ENCODE measurements at places on chromosomes 13 and 19.

- DNase-seq = peak; percentile 29
These were observed 239.2 kb upstream of the SLITRK1 start for GRCh38 chr13:84121456-84121855.

DNA sequence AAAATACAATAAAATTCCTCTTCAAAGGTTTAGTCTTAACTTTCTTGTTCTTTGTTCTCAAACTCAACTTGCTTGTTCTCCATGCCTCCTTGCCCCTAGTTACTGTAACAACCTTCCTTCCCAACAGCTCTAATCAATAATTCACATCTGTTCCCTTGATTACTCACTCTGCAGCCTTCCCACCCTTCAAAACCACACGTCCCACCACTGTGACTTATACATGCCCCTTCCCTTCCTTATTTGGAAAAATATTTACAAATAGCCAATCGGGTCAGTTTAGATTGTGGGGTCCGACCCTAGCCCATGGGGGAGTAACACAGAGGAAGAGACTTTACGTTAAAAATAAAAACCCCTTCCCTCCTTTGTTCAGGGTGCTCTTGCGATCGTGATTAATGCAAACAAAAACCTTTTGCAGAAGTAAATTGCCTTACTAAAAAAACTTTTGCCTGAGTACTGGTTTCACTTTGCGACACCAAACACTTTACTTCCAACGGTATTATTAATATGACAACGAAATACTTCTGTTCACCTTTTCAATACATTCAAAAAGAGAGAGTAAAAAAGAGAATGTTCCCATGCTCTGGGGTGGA is 512 bp upstream of the ZNF93 start:
- peak; percentile 68 for DNase-seq

DNA sequence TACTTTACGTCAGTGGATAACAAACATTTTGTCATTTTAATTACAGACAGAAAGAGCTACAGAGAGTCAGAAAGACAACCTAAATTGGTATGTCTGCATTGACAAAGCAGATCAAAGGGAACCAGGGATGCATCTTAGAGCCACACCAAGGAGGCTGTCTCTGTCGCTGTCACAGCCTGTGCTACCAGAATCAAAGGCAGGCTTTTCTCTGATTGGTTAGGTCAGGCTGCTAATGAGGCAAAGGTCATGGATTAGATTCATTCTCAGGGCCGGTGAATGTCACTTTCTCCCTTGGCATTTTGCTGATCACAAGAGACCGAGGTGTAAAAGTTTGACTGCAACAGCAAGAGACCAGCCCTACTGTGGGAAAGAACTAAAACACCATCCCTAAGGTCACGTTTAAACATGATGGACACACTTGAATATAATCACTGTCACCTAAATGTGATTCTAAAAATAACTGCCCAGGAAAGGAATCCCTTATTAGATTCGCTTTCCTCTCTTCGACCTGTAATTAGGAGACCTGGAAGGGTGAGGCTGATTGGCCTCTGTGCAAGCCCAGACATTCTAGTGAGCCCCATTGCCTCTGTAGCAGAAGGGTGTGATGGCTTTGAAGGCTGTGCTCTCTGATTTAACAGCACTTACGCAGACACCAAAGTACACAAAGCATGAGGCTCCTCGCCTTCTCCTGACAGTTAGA is 314.4 kb upstream of the NBEA start:
- peak; percentile 82 for DNase-seq

DNA sequence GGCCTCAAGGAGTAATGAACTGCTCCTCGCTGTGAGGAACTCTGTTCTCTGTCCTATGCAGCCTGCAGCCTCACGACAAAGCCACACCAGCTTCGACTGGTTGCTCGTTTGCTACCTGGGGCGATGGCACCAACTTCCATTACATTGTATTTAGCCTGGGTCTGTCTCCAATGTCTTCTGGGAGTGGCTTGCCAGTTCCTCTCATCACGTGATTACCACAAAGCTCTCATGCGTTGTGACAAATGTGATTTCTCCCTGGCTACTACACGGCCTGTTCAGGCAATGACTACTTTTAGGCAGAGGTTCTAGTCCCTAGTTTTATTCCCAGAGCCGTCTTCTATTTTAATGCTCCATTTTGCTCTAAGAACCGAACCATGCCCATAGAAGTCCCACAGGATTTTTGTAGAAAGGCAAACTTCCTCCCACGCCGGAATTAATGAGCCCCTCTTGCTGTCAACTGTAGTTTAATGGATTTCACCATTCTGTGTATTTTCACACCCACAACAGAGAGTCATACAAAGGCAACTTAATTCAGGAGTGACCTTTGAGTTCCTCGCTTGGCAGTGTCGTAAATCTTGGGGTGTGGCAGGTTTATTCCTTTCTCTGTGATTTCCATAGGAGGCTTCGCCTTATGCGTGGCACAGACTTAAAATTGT is 351.9 kb downstream of the EFNB2 start:
- peak; percentile 57 for DNase-seq

DNA sequence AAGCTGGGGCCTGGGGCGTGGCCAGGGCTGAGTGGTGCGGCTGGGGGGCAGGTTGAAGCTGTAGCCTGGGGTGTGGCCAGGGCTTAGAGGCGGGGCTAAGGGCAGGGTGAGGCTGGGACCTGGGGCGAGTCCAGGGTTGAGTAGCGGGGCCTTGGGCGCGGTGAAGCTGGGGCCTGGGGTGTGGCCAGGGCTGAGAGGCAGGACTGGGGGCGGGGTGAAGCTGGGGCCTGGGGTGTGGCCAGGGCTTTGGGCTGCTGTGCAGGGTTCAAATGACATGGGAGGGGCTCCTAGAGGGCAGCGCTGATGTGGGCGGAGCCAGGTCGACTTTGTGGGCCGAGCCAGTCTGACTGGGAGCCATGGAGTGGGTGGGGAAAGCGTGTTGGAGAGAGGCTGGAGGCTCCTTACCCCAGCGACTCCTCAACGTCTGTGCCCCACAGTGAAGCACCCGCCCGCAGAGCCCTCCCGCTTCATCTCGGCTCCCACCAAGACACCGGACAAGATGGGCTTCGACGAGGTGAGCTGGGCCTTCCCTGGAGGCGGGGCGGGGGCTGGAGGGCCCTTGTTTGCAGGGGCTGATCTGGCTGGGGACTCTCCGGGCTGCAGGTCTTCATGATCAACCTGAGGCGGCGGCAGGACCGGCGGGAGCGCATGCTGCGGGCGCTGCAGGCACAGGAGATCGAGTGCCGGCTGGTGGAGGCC is 21.5 kb downstream of the COLGALT1 start:
- DNase-seq = peak; percentile 36

- DNase-seq = peak; percentile 82
These were observed at the start of gene B3GLCT for GRCh38 chr13:31199849-31200636. TSS of gene B3GLCT (plus strand) at chr13:31199975. CDS start at chr13:31200085, 110 bp downstream.

GRCh38 chr13:61286148-61286745 is 129.4 kb downstream of the PCDH20 start:
- DNase-seq = peak; percentile 76

- peak; percentile 25 for DNase-seq
These were observed 5.6 kb upstream of the ERFL start for GRCh38 chr19:41933693-41934426.

- peak; percentile 76 for DNase-seq
These were observed 87.6 kb downstream of the ARHGEF7 start for GRCh38 chr13:111202745-111203144.

DNA sequence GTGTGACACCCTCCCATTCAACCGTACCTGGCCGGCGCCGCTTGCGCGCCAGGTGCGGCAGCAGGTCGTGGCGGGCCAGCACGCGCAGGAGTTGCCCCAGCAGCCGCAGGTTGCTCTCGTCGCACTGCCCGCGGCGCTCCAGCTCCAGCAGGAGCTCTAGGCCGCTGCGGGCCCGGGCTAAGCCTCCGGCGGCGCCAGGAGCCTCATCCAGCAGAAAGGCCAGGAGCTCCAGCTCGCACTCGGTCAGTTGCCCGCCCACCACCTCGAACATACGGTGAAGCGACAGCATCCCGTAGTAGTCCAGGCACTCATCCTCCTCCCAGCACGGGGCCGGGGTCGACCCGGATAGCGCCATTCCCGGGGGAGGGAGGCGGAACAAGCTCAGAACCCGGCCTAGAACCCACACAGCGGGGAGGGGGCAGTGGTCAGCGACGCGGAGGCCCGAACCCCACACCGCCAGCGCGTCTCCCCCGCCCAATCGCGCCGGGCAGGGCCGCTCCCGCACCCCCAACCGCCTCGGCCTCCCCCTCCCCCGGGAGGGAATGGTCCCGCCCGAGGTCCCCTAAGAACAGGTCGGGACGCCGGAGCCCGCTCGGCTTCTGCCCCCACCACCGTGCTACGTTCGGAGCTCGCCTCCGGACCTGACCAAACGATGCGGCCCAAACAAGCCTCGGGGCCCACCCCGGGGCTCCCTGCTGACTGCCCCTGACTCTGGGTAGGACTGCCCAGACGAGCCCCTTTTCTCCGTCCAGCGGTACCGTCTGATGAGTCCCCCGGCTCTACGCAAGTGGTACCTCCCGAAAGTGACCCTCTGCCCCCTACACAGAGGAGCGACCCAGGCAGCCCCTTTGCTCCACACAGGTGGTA is 591 bp downstream of the DEDD2 start:
- DNase-seq = peak; percentile 78

DNA sequence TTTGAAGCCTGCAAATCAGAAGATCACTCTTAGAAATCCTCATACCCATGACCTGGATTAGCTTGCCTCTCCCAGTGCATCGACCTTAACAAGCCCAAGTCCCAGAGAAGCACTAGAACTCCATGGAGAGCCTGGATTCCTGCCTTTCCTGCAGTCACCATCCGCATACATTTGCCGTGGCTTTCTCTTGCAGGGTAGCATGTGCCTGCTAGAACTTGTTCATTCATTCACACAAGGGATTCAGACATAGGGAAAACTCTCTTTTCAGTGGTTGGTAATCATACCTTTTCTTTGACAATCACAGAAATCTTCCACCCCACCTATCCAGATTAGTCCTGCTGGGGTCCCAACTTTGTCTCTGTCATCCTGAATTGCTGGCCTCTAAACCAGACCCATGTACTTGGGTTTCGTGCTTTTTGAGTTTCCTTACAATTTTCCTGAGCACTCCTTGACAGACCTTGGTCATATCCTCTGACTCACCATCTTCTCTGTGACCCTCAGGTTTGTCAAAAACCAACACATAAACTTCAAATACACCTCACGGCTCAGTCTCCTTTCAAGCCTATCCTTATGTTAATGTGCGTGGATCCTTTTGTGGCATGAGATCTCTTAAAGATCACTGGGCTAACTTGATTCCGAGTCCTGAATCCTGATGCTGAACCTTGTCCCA is 355.0 kb downstream of the MYO16 start:
- DNase-seq = no peak

GRCh38 chr13:87498681-87499080 is 172.5 kb upstream of the SLITRK5 start:
- no peak for DNase-seq

DNA sequence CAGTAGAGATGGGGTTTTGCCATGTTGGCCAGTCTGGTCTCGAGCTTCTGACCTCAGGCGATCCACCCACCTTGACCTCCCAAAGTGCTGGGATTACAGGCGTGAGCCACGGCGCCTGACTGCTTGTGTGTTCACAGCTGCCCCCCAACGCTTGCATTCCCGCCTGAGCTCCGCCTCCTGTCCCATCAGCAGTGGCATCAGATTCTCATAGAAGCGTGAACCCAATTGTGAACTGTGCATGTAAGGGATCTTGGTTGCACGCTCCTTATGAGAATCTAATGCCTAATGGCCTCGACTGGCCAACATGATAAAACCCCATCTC is 75.9 kb downstream of the GADD45B start:
- no peak for DNase-seq

DNA sequence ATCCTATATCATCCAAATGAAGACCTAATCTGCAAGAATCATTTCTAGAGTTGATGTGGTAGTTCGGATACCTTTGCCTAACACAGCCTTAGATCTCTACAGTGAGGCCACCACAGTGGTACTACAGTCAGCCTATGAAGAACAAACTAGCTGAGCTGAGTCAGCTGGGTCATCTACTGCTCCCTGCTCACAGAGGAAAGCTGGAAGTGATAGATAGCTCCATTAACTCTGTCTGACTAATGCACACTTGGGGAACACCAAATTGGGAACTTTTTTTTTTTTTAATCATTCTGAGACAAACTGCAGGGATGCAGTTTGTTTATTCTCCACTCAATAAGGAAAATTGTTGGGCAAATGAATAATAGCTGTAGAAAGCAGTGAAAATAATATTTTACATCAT is 1160.6 kb downstream of the PCDH9 start:
- DNase-seq = peak; percentile 18

DNA sequence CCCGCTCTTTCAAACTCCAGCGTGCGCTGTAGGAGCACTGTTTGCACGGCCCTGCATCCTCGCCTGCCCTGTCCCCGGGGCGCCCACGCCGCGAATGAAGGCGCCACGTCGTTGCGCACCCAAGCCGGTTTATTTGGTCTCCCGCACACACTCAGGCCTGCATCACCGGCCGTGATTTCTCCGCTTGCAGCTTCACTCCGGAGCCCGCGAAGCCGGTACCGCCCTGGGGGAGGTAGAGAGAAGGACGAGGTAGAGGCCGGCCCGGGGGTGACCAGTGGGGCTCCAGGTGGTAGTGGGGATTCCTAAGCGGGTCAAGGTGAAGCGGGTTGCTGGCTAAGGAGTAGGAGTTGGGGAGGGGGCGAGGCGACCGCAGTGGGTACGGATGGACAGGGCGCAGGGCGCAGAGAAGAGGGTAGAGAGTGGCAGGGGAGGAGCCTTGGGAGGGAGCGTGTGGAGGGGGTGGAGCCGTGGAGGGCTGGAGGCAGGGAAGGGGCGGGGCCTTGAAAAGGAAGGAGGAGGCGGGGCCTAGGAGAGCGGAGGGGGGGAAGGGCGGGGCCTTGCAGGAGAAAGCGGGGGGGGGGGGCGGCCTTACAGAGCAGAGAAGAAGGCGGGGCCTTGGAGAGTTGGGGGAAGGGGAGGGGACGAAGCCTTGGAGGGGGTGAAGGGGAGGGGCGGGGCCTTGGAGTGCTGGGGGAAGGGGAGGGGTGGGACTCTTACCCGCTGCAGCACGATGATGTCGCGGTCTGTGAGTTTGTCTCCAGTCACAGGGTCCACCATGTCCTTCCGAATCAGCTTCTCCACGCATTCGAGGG is 24.6 kb downstream of the NOSIP start:
- DNase-seq = peak; percentile 57

- DNase-seq = no peak
These were observed 27.2 kb downstream of the GPR18 start for GRCh38 chr13:99230991-99231390.

- no peak for DNase-seq
These were observed 7.6 kb downstream of the PNKP start for GRCh38 chr19:49859682-49860335.

DNA sequence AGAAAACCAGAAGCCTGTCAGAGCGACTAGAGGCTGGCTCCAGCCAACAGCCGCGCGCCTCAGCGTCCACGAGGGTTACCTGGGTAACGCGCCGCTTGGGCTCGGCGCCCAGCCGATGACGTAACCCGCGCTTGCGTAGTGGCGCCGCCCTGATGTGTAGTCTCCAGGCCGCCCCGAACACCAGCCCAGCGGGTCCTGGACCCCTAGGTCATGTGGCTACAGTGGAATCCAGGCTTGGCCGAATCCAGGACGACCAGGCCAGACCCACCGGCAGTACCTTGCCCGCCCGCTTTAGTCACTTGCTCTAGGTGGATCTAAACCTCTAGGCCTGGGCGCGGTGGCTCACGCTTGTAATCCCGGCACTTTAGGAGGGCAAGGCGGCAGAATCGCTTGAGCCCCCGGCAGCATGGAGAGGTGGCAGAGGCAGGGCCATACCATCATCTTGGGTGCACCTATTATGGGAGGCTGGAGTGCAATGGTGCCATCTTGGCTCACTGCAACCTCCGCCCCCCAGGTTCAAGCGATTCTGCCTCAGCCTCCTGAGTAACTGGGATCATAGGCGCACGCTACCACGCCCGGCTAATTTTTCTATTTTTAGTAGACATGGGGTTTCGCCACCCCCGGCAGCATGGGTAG is 7.2 kb upstream of the ZNF606 start:
- peak; percentile 93 for DNase-seq

- DNase-seq = no peak
These were observed 2.3 kb upstream of the ATP8B3 start for GRCh38 chr19:1814391-1814790.

- DNase-seq = no peak
These were observed 411.8 kb downstream of the KCTD12 start for GRCh38 chr13:76474356-76474755.

All from NCI-H69 (cell line).